ENCODE measurements at places on chromosomes 7 and 10.

DNA sequence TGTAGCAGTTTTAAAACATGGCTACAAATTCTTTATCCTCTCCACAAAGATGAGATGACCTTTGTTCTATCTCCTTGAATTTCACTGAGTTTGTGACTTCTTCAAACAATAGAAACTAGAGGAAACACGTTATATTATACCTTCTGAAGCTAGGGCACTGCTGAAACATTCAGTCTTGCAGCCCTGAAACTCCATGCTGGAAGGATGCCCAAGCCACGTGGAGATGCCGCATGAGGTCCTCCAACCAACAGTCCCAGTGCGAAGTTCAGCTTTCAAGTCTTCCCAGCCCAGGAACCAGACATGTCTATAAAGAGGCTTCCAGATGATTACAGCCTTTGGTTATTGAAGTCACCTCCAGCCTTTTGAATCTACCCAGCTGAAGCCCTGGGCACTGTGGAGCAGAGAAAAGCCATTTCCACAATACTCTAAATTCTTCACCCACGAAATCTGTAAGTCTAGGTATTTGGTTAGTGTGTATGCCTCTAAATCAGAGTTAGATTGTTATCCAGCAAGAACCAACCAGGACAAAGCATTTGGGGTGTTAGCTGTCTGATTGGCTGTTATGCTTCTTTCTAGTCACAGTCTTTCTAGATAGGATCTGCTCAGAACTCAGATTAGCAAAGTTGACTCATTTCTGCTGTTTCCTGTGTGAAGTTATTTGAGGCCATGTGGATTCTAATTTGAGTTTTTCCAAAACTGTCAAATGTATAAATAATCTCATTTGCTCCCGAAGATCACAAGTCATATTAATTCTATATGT, 186.5 kb upstream of the TMEM72 start:
- no peak for DNase-seq

DNA sequence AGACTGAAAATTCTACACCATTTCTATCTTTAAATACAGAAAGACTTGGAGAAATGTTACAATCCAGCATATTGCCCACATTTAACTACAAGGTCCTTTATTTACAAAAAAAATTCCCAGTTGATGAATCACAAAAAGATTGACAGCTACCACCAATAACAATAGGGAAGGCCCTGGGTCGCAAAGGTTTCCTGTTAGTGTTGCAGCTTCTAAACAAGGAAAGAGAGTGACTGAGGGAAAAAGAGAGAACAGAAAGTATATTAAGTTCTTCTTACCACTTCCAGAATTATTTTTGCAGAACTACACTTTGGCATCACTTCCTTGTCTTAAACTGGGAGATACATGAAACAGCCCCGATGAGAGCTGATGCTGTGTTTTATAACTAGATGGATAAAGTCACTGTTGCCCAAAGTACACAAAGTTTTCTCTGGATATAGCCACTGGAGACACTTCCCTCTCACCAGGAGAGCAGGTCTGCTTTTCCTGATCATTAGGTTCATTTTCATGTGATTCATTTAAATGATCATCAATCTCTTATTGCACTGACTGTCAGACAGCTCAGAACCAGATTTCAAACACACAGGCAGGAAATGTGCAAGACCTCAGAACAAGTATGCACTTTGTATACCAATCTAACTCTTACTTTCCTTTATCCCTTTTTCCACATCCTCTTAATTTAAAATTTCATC, 57.0 kb downstream of the SHTN1 start:
- DNase-seq, result no peak

- DNase-seq, result no peak
Measured at GRCh38 chr10:79927111-79927828, 21.6 kb downstream of the SFTPD start.

DNA sequence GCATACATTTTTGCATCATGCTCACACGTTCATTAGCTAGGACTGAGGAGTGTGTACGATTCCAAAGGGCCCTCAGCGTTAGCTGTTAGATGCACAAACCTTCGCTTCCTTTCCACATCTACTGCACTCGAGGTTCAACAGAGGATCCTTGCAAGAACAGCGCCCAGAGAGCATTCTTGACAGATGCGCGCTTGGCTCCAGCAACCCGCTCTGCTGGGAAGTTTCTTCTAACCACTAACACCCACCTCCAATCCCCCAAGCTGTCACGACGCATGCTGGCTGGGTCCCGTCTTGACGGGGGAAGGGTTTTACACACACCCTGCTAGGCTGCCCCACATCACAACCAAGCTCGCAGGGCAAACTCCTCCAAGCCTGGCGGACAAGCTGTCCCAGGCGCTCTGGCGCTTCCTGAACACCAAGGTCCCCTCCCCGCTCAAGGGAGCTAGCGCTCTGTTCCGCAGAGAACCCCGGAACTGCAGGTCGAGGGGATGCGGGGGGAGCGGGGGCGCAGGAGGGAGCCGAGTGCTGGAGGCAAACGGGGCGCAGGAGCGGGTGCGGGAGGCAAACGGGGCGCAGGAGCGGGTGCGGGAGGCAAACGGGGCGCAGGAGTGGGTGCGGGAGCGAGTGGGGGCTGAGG, 653 bp upstream of the ADRB1 start:
- no peak for DNase-seq

- DNase-seq, result no peak
Measured at GRCh38 chr7:100964630-100965029, 4.7 kb upstream of the MUC12 start.

GRCh38 chr7:4282434-4283223, 399.5 kb upstream of the FOXK1 start:
- no peak for DNase-seq

DNA sequence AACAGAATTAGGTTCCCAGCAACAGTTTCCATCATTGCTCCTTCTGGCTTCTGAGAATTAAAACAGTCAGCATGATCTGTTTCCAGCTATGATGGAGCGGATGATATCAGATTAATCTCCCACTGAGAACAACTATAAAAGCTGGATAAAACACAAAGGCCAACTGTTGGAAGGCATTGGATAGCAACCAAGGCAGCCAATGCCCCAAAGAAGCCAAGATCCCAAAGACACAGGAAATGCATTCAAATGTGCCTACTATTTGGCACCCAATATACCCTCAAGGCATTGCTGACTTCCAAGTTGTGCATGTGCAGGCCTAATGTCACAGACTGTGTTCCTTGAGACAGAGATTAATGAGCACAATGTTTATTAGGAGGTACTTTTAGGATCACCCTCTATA, 259.3 kb downstream of the ARHGAP12 start:
- no peak for DNase-seq

- no peak for DNase-seq
Measured at GRCh38 chr10:106284802-106285587, 879.5 kb downstream of the SORCS1 start.

DNA sequence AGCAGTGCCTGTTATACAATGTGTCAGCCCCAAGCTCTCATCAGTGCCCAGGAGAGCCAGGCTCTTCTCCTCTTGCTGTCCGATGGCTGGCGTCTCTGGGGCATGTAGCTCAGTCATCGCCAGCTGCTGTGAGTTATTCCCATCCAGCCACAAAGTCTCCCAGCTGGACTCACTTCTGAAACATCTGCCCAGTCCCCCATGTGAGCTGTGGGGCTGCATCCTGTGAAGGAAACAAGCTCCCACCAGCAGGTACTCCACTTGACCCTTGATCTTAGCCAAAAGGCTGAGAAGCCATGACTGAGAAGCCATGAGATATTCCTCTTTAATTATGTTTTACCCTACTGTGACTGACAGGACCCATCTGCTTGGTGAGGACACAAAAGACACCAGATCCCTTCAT, 212.7 kb upstream of the IGFBP3 start:
- no peak for DNase-seq

- no peak for DNase-seq
Measured at GRCh38 chr10:84428711-84429110, 100.3 kb downstream of the CCSER2 start.
